ENCODE measurements at places on chromosomes 13 and 19.

- no peak for DNase-seq
Observed at GRCh38 chr13:73245246-73245645, 186.4 kb downstream of the KLF5 start.

- DNase-seq, result peak; percentile 22
Observed at GRCh38 chr13:72726726-72727416, 558 bp downstream of the MZT1 start.

DNA sequence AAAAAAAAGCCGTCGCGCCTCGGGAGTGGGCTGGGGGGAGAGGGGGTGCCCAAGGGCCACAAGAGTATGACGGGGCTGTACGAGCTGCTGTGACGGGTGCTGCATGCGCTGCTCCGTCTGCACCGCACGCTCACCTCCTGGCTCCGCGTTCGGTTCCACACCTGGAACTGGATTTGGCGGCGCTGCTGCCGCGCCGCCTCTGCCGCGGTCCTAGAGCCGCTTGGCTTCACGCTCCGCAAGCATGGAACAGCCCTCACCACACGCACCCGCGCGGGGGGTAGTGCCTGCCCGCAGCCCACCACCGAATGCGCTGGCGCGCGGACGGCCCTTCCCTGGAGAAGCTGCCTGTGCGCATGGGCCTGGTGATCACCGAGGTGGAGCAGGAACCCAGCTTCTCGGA lies 18.8 kb downstream of the C1QTNF9 start:
- DNase-seq, result no peak

DNA sequence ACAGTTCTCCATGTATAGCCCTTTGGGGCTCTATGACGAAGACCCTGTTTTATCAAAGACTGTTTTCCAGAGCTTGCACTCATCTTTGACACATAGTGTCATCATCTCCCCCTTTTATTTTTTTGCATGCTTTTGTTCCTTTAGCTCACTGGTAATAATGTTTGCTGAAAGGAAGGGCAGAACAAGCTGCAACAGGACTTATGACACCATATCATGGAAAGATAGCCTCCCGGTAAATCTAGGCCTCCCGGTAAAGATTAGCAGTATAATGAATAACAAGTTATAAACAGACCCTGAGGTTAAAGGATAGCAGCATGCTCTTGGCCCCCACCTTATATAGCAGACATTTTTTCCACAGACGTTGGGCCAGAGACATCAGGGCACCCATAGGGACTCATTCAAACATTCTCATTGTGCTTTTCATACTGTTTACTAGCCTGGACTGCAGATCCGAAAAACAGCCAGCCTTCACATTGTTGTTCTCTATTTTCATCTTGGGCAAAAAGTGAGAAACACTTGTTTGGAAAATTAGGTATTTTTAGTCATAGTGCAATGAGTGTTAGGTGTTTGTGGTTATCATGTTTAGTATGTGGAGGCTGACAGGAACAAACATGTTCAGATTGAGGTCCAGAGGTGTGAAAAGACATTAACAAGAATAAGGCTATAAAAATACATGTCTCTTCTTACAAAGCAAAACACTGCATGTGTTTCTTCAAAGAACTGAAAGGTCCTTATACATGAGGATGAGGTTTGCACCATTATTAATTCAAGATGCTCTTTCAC lies 136.9 kb upstream of the SPRY2 start:
- DNase-seq, result no peak

- no peak for DNase-seq
Observed at GRCh38 chr13:109152941-109153340, 523.5 kb downstream of the MYO16 start.
